Amygdala (tissue), 56 donors: ENCODE measurements at places on chromosomes 7 and 10.

DNA sequence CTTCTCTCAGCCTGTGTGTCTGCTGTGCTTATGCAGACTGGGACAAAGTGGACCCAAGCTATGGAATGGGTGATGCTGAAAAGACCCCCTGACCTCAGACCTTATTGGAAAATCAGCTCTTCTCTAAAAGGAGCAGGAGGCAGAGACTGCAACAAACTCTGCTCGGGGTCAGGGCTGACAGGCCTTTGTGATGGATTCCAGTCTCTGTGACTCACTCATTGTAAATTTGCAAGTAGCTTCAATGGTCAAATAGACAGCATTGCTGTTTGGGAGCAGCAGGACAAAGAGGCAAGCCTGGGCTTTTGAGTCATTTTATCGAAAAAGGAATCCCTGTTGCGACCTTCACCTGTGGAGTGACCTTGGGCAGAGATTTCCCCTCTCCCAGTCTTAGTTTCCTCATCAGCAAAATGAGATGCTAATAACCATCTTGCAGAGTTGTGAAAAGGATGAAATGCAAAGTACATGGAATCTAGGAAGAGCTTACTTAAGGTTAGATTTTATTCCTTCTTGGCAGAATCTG is 26.1 kb upstream of the GPR26 start:
- no peak for DNase-seq

DNA sequence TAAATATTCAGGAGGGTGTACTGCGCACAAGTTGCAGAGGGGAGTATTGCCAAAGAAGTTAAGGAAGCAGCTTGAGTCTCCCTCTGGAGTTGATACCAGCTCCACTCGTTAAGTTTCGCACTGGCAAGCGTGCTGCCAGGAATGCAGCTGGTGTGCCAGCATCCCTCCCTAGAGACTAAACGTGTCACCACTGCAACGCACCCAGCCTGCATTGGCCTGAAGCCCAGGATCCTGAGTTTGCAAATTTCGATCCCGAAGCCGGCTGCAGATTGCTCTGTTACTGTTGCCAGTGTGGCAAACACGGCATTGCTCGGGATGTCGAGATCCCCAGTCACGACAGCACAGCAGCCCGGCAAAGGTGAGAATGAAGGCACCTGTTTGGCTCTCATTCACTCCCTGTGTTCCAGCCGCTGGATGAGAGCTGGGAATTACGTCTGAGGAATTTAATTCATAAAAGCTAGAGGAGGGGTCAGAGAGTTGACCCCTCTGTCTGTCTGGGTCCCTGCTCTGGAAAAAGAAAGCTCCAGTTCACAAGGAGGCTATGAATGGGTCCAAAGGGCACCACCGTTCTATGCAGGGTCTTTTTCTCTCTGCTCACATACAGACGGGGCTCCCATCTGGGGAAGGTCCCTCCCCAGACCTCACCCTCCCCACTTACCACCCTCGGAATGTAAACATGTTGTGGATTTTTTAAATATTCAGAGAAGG is 61.0 kb downstream of the NRP1 start:
- peak; percentile 8 for DNase-seq

DNA sequence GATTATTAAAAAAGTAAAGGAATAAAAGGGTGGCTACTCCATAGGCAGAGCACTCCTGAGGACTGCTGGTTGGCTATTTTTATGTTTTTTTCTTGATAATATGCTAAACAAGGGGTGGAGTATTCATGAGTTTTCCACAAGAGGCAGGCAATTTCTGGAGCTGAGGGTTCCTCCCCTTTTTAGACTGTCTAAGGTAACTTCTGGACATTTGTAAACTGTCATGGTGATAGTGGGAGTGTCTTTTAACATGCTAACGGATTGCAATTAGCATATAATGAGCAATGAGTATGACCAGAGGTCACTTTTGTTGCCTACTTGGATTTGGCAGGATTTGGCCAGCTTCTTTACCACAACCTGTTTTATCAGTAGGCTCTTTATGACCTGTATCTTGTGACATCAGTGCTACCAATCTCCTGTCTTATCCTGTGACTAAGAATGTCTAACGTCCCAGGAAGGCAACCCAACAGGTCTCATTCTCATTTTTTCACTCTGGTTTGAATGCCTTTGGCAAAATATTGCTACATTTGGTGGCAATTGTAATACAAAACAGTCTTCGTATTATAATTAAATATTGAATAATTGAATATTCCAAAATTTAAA is 587.8 kb upstream of the POM121L12 start:
- DNase-seq: no peak

GRCh38 chr7:101486433-101487104 is 123.9 kb downstream of the COL26A1 start:
- DNase-seq: no peak

DNA sequence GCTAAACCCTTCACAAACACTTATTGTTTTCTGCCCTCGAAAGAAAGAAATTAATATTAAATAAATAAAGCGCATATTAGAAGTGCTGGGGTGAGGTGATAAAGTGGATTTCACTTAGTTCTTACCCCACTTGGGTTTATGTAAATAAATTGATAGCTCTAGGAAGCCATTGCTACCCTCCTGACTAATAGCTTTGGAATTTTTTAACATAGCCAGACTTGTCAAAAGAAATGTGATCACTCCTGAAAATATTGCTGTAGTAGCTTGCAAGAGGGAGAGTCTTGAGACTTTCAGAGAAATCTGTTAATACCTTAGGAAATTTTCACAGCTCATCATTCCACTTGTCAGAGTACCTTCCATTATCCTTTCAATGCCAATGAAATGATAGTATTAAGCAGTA is 7.6 kb downstream of the ARL5B start:
- no peak for DNase-seq

GRCh38 chr7:38051786-38052185 is 126.3 kb upstream of the STARD3NL start:
- no peak for DNase-seq

GRCh38 chr7:47698386-47698785 is 116.5 kb upstream of the TNS3 start:
- DNase-seq: no peak

GRCh38 chr7:5702876-5703571 is 78.4 kb downstream of the RNF216 start:
- DNase-seq: peak; percentile 98

DNA sequence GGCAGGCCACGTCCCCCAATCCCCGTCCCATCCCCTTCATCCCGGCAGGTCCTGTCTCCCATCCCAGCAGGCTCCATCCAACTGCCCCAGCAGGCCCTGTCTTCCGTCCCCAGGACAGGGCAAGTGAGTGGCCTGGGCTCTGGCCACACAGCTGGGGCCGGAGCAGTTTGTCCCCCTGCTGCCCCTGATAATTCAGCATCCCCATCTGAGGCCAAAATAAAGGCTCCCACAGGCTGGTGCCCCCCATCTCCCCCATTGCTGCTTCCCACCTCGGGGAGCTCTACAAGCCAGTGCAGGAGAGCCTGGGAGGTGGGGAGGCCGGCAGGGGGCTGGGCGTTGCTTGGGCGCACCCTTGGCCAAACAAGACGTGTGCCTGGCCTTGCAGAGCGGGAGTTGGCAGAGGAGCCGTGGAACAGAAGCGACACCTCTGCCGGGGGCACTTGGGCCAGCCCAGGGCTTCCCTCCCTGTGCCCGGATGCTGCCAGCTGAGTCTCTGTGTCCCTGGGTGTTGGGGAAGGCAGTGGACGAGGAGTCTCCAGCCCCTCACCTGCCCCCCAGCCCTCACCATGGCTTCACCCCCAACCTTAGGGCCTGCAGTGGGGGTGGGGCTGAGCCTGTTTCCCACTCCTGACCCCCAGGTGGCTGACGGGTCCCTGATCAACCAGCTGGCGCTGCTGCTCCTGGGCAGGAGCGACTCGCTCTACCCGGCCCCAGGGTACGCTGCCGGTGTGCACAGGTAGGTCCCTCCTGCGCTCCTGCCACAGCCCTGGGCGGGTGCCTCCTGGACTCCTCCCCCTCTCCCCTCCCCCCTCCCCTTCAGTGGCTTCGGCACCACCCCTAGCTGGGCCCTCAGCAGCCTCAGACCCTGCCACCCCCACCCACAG is 14.0 kb downstream of the AP5Z1 start:
- no peak for DNase-seq

- DNase-seq: peak; percentile 65
Measured at GRCh38 chr10:6348096-6348874, 145.6 kb downstream of the PFKFB3 start.

GRCh38 chr7:8143151-8143874 is 118.7 kb downstream of the ICA1 start:
- no peak for DNase-seq

DNA sequence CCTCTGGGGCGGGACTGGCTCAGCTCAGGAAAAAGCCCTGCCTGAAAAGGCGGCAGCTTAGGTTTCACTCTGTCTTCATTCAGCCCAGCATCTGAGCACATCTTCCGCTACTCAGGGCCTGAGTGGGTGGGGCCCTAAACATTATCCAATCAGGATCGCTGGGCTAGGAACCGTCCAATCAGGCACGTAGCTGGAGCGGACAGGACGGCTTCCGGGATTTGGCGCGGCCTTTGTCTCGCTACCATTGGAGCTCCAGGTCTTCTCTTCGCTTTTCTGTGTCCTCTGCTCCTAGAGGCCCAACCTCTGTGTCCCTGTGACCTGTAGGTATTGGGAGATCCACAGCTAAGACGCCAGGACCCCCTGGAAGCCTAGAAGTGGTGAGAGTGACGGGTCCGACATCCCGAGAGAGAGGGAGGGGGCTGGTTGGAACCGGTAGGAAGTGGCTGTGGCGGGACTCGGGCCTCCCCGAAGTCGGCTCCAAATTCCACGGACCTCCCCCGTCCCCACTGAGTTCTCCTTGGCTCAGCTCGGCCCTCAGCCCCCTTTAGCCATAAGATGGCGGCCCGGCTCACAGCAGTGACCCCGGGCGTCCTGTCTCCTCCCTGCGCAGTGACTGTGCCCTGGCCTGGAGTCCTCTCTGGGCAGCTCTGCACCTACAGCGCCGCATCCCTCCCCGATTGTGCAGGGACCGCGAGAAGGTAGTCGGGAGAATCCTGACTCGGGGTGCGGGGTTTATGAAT is 99.1 kb downstream of the ZNF680 start:
- peak; percentile 72 for DNase-seq

DNA sequence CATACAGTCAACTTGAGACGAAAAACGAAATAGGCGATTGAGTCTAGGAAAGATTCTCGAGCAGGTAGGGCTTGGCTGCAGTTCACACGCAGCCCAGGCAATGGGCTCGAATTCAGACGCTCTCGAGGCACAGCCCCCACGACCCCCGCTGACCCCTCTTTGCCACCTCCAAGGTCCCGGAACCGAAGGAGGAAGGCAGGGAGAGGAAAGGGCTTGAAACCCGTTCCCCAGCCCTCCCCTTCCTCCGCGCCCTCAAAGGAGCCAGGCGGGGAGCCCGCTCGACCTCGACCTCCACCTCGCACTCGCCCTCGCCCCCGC is 441 bp downstream of the CCDC186 start:
- DNase-seq: no peak

DNA sequence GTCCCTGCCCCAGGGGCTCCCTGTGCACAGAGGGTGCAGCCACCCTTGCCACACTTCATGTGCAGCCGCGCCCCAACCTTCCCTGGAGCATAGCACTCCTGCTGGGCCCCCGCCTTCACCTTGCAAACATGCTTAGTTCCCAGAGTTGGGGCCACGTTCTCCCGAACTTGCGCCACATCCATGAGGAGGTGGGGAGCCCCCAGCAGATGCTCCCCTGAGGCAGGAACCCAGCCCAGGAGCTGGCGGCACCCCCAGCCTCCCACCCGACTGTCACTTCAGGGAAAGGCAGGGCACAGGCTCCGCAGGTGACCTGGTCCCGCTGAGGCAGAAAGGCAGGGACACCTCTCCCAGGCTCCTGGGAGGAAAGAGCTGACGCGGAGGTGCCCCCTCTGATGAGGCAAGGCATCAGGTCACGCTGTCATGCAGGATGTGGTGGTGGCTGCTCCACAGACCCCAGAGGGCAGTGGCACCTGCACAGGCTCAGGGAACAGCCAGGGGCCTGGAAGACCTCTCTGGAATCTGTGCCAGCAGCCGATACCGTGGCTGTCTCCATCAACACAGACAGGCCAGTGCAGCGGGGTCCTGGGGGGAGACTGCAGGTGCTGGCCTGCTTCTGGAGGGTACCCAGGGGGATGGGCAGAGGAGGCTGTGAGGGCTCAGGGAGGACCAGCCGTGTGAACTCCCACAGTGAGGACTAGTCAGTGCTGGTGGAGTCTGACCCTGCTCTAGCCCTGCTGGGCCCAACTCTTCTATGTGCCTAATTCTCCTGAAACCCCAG is 221.3 kb downstream of the MAD1L1 start:
- DNase-seq: no peak

GRCh38 chr7:74028321-74028838 is 407 bp downstream of the ELN start:
- DNase-seq: no peak

- no peak for DNase-seq
Measured at GRCh38 chr10:130758529-130758928, 553.0 kb downstream of the TCERG1L start.

- no peak for DNase-seq
Measured at GRCh38 chr10:60377042-60377352, 12.7 kb downstream of the ANK3 start.

- DNase-seq: no peak
Measured at GRCh38 chr7:53965716-53966115, 576.5 kb upstream of the VSTM2A start.
